ENCODE measurements at places on chromosomes 5 and 9.

DNA sequence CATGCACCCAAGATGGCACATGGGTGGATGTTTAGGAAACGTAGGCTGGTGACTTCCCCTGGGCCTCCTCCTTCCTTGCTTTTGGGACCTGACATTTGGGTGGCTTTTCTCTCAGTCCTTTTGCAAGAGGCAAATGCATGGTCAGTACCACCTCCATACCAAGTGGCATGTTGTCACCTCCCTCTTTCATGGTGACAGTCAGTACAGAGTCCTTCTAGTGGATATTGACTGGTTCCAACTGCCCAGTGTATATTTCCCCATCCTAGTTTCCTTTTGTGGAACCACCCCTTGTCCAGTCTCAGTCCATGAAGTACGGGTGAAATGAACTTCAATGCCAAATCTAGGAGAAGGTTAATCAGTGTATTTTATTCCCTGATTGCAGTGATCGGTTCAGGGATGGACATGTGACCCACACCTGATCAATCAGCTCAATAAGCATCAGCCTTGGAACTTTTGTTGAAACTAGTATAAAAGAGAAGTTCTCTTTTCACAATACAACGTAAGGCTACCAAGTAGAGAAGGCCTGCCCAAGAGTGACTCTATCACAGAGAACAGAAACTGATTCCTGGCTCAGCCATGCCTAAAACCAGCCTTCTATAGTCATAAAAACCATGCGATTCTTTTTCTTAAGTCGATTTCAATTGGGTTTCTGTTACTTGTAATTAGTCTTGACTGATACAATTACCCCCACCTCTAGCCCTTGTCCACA is 143.4 kb upstream of the KLF9 start:
- no peak for DNase-seq

DNA sequence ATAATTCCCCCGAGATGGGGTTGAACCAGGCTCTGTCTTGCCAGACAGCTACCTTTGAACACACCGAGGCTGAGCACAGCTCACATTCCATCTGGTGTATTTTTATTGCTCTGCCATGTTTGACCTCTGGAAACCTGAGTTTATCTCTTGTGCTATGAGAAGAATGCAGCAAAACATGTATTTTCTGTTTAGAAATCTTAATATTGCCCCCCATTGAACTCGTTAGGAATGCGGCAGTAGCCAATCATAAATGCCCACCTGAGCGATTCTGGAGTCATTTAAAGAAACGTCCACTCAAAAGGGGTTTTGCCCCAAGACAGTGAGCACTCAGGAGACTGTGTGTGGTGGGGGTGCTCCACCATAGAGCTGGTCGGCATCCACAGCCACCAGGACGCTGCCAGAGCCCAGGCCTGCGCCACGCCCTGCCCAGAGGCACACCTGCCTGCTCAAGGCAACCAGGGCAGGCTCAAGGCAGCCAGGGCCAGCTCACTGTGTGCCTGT is 26.9 kb downstream of the FGD3 start:
- no peak for DNase-seq

DNA sequence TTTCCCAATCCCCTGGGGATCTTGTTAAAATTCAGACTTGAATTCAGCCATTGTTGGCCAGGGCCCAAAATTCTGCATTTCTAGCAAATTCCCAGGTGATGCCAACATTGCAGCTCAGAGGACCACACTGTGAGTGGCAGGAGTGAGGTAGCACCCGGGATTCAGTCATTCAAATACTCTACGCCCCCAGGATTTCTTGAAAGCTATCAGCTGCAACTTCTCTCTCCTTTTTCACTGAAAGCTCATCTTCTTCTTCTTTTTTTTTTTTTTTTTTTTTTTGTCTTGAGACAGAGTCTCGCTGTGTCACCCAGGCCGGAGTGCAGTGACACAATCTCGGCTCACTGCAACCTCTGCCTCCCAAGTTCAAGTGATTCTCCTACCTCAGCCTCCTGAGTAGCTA is 19.3 kb upstream of the ANKH start:
- DNase-seq = no peak

- no peak for DNase-seq
Observed at GRCh38 chr5:14226554-14226953, 83.4 kb downstream of the TRIO start.

DNA sequence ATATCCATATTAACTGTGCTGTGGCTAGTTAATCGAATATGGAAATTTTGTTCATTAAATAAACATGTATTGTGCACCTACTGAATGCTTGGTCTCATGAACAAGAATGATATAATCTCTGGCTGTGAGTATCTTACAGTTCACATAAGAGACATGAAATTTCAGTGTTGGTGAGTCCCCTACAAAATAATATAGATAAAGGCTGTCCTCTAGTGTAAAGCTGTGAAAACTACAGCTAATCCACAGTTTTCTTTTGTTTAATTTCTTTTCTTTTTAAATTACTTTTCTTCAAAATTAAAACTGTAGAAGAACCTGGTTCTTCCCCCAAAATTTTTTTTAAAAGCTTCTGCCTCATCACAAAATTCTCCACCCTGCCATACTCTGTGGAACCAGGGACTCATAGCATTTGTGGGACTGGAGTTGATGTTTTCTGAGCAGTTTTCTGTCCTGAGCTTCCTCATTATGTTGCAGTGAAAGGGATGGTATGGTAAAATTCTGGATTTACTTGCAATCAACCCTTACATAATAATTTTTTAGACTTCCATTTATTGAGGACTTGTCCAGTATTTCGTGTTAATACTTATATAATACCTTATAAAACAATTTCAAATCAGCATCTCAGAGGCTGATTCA is 135.0 kb downstream of the STK32A start:
- no peak for DNase-seq

DNA sequence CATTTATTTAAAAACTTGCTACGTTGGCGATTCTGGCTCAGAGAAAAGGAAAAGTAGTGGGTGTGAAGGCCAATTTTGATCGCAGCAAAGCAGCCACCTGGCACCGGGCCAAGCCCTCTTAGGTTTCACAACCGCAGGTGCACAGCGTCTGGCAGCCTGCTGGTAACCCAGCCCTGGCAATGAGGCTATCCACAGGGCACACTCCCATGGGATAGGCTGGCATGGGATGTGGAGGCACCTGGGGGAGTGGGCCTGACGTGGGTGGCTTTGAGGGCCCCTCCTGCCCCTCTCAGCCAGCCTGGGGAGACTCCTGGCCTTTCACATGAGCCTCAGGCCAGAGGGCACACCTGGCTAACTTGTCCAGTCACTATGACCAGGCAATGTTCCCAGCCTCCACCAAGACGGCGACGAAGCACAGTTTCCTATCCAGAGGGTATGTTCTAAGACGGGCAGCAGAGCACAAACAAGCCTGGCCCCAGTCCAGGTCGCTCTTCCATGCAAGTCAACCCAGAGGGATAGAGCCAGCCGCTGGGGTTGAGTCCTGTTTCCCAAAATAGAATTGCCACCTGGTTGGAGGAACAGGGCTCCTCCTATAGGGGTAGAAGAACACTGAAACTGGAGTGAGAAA is 19.0 kb downstream of the CMBL start:
- peak; percentile 92 for DNase-seq

DNA sequence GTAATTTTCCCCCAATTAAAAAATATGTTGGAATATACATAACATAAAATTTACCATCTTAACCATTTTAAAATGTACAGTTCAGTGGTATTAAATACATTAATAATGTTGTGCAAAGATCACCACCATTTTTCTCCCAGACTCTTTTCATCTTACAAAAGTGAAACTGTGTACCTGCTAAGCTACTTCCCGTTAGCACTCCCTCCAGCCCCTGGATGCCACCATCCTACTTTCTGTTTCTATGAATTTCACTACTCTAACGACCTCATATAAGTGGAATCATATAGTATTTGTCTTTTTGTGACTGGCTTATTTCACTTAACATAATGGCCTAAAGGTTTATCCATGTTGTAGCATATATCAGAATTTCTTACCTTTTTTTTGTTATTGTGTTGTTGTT is 112.9 kb downstream of the HSPA4 start:
- no peak for DNase-seq

- DNase-seq = no peak
Observed at GRCh38 chr5:127536687-127537086, 19.2 kb downstream of the PRRC1 start.

- no peak for DNase-seq
Observed at GRCh38 chr5:121189342-121190305, 662.1 kb upstream of the FTMT start.

GRCh38 chr5:36158144-36158543 is 6.2 kb downstream of the SKP2 start:
- DNase-seq = no peak

- no peak for DNase-seq
Observed at GRCh38 chr5:17426104-17426749, 71.8 kb upstream of the TAF11L2 start.
